Fibroblast of mammary gland (primary cell): ENCODE measurements at places on chromosomes 2 and 18.

DNA sequence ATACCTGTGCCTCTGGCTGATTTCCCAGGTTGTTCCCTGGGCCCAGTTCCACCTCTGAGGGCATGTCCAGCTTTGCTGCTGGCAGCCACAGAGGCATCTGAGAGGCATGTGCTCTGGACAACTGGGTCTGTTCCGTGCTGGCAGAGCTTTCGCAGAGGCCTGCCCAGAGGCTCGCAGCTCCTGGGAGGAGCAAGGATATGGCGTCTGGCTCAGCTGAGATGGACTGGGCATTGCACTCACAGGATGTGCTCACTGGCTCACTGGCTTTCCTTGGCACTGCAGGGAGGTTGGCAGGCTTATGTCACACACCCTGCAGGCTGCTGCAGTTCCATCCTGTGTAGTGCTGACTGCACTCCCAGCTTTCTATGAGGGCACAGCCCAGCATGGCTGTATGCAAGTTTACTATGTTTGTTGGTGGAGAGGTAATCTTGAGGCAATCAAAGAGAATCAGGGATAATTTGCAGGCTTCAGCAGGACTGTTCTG lies 172.3 kb downstream of the PRKCE start:
- DNase-seq = peak; percentile 17

- peak; percentile 90 for DNase-seq
Measured at GRCh38 chr2:148756292-148756975, 111.9 kb downstream of the EPC2 start.

GRCh38 chr2:12090590-12090989 lies 344.2 kb downstream of the LPIN1 start:
- no peak for DNase-seq

GRCh38 chr2:69947325-69947931 lies 14.0 kb downstream of the ASPRV1 start:
- DNase-seq = no peak

GRCh38 chr2:145484448-145485097 lies 964.7 kb upstream of the ZEB2 start:
- DNase-seq = peak; percentile 92

DNA sequence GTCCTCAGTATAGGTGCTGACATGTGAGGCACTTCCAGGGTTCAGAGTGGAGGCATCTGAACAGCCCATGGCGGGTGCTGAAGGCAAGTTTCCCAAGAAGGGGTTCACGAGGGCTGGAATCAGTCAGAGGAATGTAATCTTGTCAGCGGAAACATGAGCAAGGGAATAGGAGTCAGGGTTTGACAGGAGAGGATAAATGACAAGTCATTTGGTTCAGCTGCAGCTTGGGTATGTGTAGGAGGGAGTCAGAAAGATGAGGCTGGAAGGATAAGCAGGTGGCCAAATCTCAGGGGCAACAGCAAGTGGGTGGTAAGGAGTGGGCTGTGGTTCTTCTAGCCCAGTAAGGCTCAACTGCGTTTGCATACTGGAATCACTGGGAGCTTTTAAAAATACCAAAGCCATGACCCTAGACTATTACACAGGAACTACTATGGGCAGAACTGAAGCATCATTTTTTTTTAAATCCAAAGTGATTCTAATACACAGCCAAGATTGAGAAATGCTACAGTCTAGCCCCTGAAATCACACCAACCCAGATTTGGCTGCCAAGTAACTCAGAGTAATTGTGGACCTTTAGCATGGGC lies 41.8 kb upstream of the NAB1 start:
- DNase-seq = peak; percentile 76

GRCh38 chr2:142782942-142783443 lies 94.5 kb upstream of the KYNU start:
- DNase-seq = no peak

- DNase-seq = no peak
Measured at GRCh38 chr2:122660786-122661634, 905.6 kb downstream of the TSN start.

DNA sequence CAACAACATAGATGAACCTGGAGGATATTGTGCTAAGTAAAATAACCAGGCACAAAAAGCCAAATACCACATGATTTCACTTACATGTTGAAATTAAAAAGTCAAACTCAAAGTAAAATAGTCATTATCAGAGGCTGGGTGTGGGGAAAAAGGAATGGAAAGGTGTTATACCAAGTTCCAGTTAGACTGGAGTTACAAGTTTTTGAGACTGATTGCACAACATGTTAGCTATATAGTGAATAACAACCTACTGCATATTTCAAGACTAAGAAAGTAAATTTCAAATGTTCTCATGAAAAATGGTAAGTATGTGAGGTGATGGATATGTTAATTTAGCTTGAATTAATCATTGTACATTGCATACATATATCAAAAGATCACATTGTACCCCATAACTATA lies 116.8 kb upstream of the HNMT start:
- DNase-seq = no peak

GRCh38 chr18:67410075-67411070 lies 106.1 kb downstream of the DSEL start:
- DNase-seq = peak; percentile 38
